Uterus (tissue), 4 donors: ENCODE measurements at places on chromosomes 11 and 22. TPM values are rescaled to one million over a fixed set of nuclear protein-coding genes. Genes with fewer than 3 reads are reported as not detected.
A peak's percentile ranks its signal among the peaks of the same experiment; 100 is the strongest.

DNA sequence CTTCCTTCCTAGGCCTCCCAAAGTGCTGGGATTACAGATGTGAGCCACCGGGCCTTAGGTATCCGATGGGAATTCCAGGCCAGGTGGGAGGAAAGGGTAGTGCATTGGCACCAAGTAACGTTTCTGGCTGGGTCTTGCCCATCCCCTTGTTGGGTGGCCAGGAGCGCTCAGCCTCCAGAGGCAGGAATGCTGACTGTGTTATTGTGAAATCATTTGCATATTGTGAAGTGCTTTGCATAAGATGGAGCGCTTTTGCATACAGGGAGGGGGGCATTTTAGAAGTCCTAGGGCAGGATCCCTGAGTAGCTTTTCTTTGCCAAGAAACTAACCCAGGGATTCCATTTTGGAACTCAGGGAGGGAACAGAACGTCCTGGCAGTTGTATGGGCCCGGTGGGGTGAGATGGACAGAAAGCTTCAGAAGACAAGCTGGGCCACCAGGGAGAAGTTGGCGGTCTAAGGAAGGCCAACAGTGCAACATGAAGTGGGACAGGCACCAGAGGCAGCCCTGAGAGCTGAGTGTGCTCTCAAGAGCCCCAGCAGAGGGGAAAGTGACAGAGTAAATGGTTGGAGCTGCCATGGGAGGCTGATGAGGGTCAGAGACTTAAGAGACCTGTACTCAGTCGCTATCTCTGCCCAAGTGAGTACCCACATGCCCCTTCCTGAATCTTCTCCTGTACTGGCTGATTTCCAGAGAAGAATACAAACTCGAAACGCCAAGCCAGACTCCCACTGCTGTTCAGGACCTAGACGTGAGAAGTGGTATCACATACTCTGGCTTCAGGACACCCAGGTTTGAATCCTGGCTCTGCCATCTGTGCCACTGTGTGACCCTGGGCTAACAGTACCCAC is 1.3 kb upstream of the SLC39A13 start:
- no peak for DNase-seq

SPCS2 gene
- total RNA-seq: 27.8 TPM

CABP7 gene
- not detected for total RNA-seq

GAL3ST1 gene
- 0.26 TPM for total RNA-seq

DNA sequence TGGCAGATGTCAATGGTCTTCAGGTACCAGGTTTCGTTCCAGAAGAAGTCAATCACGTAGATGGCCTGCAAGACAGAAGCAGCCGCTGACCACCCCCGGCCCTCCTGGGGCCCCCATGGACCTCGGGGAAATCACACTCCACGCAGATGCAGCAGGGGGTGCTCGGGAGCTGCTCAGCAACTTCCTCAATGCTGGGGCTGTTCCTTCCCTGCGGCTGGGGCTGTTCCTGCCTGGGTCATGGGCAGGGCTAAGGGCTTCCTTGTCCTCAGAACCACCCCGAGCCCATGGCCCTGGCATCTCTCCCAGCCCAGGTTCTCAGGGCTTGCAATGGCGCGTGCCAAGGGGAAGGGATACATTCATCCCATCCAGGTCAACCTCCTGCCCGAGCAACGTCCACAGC is 10.3 kb downstream of the DHCR7 start:
- no peak for DNase-seq

GRCh38 chr11:16981651-16982194 is 32.5 kb downstream of the PLEKHA7 start:
- DNase-seq: no peak

- no peak for DNase-seq
Observed at GRCh38 chr11:96954587-96955242, 564.9 kb downstream of the JRKL start.

- DNase-seq: no peak
Observed at GRCh38 chr11:44282620-44283019, 27.3 kb downstream of the ALX4 start.

GRCh38 chr11:120063686-120064340 is 74.1 kb downstream of the TRIM29 start:
- no peak for DNase-seq

- DNase-seq: no peak
Observed at GRCh38 chr11:105321696-105322095, 182.1 kb upstream of the CARD18 start.

DNA sequence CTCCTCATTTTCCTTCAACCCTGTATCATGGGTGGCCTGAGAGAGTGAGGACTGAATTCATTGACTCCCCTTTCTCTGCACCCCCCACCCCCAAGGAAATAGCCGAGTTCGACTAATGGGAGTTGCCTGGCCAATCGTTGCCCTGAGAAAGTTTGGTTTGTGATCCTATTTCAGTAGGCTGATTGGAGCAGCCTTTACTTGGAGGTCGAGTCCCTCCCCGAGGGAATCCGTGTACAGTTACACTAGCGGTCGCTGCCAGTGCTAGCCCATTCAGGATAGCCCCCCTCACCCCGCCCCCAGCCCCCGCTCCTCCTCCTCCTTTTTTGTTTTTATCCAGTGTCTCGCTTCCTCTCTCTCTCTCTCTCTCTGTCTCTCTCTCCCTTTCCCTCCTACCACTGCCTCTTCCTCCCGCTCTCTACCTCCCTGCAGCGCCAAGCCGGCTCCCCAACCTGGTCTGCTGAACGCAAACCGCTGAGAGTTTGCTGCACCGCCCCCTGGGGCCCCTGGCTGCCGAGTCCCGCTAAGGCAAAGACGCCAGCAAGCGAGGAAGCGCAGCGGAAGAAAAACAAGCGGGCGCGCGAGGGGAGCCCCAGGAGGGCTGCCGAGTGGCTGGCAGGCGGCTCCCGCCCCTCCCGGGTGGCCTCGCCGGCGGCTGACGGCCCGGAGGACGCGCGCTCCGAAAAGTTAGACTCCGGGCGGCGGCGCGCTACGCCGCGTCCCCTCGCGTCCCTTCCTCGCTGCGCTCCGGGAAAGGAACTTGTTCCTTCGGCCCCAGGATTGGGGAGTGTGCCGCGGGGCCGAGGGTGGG is at the start of gene GRAMD1B:
Gene GRAMD1B, plus strand, starts transcription at position 357 of the 808 bp plus-strand sequence. CDS start 524 bp downstream, outside the sequence.
- peak; percentile 15 for DNase-seq

OR8G5 gene
- total RNA-seq: not detected

- no peak for DNase-seq
Observed at GRCh38 chr11:34316347-34317035, 41.3 kb downstream of the ABTB2 start.

ZFP91 gene
- total RNA-seq: 19.2 TPM

DNA sequence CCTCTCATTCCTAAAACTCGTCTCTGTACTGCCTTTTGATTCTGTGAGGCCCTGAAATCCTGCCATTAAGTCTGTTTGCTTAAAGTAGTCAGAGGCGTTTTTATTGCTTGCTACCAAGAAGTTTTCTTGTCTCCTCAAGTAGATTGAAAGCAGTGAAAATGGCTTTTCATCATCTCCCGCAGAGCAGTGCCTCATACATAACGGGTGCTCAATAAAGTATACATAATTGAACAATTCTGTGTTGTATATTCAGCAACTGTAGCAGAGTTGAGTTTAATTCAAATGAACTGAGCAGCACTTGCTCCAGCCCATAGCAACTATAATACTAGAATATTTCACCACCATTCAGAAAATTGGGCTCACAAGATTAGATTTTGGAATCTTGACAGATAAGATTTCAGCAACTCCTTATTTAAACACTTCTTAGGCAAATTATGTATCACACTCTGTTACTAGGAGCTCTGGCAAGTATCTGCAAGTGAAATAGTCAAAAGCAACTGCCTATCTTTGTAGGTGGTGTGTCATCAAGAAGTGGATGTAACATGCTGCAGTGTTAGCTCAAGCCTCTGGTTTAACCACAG is 20.0 kb downstream of the FIBIN start:
- DNase-seq: no peak

RAC2 gene
- 6.7 TPM for total RNA-seq

DLG2 gene
- total RNA-seq: 28.4 TPM

MS4A4A gene
- total RNA-seq: 2.6 TPM

DNA sequence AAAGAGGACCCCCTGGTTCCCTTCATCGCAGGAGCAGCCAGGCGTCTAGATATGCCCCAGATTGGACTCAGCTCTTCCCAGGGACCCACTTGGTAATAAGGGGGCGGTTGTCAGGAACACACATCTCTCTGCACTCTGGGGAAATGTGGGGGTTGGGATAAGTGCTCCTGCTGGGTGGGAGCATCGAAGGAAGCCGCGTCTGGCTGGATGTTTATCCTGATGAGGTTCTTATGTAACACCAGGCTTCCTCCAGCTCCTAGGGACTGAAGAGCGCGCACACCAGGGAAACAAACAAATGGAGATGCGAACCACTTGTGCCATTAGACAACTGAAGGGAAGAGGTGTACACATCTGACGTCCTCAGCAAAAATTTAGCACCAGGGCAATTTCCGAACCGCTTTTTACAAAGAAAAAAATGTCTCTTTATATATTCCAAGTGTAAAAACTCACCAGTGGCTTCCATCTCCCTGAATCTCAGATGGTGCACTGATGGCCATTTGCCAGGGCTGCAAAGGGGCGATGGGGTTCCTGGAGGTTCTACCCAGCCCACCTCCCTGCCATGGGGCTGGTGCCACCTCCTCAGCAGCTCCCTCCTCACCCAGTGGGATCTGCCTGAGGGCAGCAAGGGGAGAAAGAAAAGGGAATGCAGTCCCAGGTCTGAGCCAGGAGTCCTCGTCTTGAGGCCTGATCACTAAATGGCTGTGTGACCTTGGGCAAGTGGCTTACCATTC is 89.4 kb downstream of the PKNOX2 start:
- DNase-seq: no peak

DNA sequence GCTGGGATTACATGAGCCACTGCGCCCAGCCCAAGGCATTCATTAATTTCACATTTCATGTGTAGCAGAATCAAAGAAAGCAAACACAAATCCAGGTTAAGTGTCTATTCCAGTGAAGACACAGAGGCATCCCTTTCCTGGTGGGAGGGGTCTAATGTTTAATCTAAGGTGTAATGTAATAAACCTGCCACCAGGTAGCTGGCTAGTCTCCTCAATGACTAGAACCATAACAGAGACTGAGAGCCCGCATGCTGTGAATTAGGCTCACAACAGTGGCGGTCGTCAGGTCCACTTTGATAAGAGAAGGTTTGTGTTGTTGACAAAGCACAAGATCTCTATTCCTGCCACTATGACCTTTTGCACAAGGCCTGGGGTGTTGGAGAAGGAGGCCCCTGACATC is 64.2 kb upstream of the ADA2 start:
- DNase-seq: no peak

OR51B2 gene
- total RNA-seq: not detected

GRCh38 chr11:3159296-3160190 is 5.6 kb downstream of the OSBPL5 start:
- peak; percentile 69 for DNase-seq

DNA sequence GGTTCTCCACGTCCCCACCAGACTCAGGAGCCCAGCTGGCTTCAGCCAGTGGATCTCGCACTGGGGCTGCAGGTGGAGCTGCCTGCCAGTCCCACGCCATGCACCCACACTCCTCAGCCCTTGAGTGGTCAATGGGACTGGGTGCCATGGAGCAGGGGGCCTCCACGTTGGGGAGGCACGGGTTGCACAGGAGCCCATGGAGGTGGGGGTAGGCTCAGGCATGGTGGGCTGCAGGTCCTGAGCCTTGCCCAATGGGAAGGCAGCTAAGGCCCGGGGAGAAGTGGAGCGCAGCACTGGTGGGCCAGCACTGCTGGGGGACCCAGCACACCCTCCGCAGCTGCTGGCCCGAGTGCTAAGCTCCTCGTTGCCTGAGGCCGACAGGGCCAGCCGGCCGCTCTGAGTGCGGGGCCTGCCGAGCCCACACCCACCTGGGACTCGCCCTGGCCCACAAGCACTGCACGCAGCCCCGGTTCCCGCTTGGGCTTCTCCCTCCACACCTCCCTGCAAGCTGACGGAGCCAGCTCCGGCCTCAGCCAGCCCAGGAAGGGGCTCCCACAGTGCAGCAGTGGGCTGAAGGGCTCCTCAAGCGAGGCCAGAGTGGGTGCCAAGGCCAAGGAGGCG is 258.5 kb upstream of the PDGFD start:
- DNase-seq: no peak

DNA sequence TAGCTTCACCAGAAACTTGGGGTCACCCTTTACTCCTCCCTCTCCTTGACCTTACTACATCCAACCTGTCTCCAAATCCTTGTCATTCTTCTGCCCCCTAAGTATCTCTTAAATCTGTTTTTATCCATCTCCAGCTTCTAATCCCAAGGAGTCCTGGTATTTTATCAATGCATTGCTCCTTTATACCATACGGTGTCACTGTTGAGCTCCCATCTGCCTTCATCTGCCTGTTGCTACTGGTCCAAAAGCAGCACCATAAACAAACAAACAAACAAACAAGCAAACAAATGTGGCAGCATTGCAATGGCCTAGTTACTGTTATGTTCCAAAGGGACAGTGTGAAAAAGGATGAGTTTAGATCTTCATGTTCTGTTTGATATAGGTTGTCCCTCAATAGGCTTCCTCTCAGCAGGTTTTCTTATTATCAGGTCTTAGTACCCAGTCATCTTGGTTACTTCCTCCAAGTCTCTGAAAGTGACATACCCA is 34.2 kb downstream of the DNHD1 start:
- DNase-seq: no peak
